Activated T-helper 9 cell treated with anti-CD3 and anti-CD28 coated beads, Interleukin-2, amount 50 U/mL, for 16 hours (primary cell): ENCODE measurements at places on chromosomes 5 and 9.

DNA sequence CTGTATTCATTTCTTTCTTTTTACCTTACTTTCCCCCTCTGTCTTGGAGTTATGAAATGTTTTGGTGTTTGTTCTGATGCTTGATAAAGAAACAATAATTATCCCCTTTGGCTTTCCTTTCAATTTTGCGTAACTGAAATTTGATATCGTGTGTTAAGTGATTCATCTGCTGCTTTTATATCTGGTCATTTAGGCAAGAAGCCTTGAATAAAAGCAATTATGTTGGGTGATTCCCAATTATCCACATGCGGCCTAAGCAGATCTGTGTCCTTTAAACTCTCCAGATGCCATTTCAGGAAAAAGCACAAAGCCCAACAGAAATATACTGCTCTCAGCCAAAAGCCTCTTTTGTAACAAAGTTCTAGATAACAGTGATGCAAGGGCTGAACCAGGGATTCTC is 92.8 kb downstream of the TAF11L14 start:
- DNase-seq, result no peak

DNA sequence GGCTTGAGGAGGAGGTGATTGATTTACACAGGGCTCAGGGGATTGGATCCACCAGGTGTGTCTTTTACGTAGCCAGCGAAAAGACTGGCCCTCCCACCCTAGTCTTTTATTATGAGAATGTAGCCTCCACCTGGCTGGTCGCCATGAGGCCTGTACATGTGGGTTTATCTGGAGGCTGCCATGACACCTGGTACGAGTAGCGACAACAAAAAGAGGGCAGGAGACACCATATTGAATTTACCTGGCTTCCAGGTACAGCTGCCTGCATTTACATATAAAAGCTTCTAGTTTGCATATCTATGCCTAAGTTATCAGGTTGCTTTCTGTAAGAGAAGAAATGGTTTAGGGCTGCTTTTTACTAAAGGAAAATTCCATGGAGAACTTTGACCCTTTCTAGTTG is 1173.7 kb upstream of the SEMA6A start:
- no peak for DNase-seq

DNA sequence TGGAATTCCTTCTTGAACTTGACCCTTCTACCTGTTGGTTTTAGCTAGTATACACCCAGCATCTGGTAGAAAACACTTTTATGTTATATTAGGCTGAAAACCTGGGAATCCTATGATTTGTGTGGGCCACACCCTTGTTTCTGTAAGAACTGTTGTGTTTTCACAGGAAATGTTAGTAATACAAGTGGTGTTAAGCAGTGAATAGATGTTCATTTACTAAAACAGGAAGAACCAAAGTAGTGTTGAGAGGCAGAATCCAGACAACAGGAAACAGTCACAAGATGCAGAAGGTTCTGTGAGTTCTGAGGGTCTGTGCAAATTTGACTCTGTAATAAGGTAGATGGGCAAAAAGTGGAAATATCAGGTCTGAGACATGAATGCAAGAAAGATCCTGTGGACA is 73.0 kb upstream of the RAI14 start:
- no peak for DNase-seq

- DNase-seq, result no peak
Measured at GRCh38 chr5:108079753-108080152, 302.1 kb downstream of the FBXL17 start.

DNA sequence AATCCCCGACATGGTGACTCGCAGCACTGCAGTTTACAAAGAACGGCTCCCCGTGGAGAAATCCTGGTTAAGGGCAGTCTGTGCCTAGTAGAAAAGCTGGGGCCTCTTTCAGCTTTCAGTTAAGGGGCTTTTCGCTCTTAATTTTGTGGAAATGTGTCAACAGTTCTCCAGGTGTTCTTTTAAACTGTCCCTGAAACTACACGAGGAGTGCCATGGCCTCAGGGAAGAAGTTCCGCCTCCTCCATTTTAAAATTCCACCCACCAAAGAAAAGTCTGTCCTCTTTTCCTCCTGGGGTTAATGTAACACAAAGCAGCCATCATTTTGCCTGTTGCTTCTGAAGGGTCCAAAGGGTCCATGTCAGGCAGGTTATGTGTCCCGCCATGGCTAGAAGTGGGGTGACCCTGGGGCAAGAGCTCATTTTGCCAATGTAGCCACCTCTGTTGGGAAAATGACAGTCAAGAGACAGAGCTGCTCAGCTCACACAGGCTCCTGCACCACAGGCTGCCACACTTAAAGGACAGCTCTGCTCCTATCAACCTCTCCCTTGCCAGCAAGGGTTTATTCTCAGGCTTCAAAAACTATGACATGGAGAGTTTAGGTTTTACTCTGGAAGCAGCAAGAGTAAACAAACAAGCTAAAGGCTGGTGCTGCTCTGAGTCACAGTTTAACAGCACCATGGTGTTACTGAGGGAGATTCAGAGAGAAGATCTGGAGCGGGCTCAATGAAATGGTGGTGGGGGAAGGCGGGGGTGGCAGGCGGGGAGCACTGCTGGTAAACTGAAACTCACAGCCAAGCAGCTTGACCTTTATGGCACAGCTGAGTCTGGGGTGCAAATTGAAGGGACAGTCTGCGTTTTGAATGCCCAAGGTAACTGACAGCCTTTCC is 3.2 kb downstream of the WHRN start:
- DNase-seq, result no peak

GRCh38 chr5:42483472-42484154 is 60.4 kb downstream of the GHR start:
- DNase-seq, result no peak

DNA sequence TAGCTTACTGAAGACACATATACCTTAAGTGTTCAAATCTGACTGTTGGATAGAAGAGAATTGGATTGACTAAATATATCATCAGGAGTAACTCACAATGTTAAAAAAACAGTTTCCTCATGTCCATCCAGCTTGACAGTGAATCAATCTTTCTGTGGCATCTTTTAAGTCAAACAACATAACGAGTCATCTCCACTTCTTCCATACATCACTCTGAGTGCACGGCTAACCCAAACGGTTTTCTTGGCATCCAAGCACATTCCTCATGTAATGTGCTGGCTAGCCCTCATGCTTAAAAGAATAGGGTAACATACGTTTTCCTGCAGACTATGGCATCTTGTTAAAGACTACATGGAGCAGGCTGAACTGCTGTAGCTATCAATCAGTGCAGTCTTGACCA is 291.5 kb upstream of the TRPC7 start:
- no peak for DNase-seq

- DNase-seq, result no peak
Measured at GRCh38 chr5:173664154-173664526, 47.7 kb upstream of the BOD1 start.

GRCh38 chr5:112915831-112916230 is 6.2 kb downstream of the REEP5 start:
- no peak for DNase-seq

DNA sequence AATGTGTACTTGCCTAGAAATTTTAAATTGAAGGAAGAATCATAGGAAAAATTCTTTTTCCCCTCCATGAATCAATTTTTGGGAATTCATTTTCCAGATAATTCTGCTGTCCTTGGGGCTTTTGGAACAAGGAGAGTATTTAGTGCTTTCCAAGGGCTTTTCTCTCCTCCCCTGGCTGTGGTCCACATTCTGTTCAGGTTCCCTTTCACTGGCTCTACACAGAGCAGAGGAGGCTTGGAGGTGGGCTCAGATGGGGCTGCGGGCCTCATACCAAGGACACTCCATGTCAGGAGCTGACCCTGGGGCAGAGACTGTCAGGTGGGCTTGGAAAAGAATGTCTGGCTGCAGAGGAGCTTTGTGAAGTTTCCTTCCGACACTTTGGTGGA is 128.1 kb downstream of the GADD45G start:
- no peak for DNase-seq

DNA sequence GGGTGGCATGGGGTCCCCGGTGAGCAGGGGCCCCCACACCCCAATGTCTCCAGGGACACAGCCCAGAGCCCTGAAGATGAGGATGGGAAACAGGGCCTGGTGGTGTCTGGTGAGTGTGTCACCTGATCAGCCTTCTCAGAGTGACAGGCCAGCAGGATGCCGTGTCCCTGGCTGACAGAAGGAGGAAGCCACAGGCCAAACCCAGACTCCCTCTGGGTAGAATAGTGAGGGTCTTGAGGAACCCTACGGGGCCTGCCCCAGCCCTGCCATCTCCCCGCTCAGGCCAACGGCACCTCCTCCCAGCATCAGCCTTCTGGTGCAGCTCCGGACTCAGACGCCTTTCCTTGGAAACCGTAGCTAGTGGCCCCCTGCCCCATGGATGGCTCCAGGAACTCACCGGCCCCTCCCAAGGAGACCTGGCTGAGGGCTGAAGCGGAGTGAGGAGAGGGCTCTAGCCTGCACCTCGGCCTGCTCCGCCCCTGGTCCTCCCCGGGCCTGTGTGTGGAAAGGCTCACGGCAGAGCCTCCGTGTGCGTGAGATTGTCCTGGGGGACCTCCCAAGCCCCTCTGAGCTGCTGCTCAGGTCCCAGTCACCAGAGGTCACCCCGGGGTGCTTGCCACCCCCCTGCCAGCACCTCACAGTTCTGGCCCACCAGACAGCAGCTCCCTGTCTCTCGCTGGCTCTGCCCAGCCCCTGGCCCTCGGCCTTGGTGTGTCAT is 6.0 kb downstream of the RALGDS start:
- no peak for DNase-seq

- no peak for DNase-seq
Measured at GRCh38 chr5:71977311-71977710, 130.0 kb upstream of the MAP1B start.

- no peak for DNase-seq
Measured at GRCh38 chr9:136860933-136861873, 4.9 kb downstream of the EDF1 start.

- no peak for DNase-seq
Measured at GRCh38 chr5:172410160-172410559, 44.2 kb downstream of the SH3PXD2B start.

GRCh38 chr5:74206579-74207550 is 433.7 kb downstream of the ENC1 start:
- DNase-seq, result no peak
